ENCODE measurements at places on chromosomes 12 and 14. TPM values are rescaled to one million over a fixed set of nuclear protein-coding genes. Genes with fewer than 3 reads are reported as not detected.

The CCDC88C gene
- total RNA-seq = 206 TPM

- DNase-seq = no peak
These were observed 52.2 kb downstream of the SPPL3 start for GRCh38 chr12:120851944-120852343.

DNA sequence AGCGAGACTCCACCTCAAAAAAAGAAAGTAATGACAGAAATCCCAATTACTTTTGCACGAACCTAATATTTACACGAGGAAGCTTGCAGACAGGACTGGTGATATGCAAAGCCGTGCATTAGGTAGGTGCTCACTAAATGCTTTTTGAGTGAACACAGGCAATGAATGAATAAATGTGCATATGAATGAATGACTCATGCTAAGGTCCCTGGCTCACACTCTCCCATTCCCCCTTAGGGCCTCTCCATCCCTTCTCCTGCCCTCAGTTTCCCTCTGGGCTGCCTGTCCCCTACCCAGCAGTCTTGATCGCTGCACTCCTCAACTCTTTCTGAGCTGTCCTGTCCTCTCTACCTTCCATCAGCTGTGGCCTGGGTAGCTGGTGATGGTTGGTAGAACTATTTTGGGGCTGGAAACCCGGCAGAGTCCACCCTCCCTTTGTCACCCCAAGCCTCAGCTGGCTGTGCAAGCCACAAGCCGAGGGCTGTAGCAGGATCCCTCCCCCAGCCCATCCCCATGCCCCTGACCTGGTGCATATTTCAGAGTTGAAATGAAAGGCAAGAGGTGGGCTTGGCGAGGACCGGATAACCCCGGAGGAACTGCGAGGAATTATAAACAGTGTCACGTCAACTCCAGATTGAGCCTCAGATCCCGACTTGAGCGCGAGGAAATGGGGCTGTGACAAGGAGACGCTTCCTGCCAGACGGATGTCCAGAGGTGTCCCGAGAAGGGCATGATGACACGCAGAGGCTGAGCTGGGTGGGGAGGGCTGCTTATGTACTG is 191.7 kb upstream of the GSC start:
- no peak for DNase-seq

DNA sequence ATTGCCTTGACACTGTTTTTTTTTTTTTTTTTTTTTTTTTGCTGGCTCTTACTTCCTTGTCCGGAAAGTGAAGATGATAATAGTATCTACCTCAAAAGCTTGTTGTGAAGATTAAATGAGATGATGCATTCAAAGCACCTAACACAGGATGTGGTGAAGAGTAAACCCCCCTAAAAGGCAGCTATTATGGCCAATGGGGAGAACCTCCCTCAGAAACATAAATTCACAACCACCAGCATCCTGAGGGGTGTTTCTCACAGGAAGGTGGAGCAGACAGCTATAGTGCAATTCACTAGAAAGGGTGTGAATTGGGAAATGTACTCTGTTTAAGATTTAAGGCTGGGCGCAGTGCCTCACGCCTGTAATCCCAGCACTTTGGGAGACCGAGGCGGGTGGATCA is 85.4 kb upstream of the CRY1 start:
- peak; percentile 32 for DNase-seq

- no peak for DNase-seq
These were observed 527.2 kb downstream of the NRXN3 start for GRCh38 chr14:78697341-78697740.

- DNase-seq = no peak
These were observed 18.1 kb downstream of the CEP170B start for GRCh38 chr14:104882991-104883660.

Measured in activated naive CD8-positive, alpha-beta T cell treated with anti-CD3 and anti-CD28 coated beads, Interleukin-2, amount 10 ng/mL, durations not matched to agents 7 days and 5 days (primary cell).